ENCODE measurements at places on chromosomes 2 and 18.
A peak's percentile ranks its signal among the peaks of the same experiment; 100 is the strongest.

GRCh38 chr18:41761333-41762018 is 193.6 kb upstream of the PIK3C3 start:
- peak; percentile 75 for DNase-seq

DNA sequence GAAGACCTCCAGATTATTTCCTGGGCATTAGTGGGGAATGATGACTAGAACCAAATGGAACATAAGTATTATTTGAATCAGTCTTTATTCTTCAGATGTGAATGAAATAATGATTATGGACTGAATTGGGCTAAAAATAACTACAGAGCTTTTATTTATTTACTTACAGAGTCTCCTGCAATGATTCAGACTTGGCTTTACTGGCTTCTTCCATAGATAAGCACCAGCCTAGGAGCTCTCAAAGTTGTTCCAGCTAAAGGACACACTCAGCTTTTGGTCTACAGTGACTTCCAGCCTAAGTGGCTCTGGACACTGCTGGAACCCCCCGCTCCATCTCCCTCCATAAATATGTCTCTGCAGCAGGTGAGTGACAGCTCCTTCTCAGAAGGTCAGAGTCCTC is 24.3 kb upstream of the ARHGAP25 start:
- no peak for DNase-seq

DNA sequence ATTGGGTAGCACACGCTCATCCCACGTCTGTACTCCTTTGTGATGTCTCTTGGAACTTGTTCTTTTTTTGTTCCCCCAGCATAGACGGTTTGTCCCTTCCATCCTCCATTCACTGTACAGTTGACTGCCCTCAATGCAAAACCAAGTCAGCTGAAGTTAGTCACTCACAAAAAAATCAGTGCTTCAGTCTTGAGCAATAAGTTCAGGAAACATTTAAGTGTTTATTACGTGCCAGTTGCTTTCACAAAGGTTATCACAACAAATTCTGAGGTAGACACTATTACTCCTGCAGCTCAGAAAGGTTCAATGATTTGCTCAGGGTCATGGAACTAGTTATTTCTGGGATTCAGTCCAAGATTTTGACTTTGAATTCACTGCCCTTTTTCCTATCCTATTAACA is 102.2 kb downstream of the PDE1A start:
- DNase-seq = peak; percentile 52

DNA sequence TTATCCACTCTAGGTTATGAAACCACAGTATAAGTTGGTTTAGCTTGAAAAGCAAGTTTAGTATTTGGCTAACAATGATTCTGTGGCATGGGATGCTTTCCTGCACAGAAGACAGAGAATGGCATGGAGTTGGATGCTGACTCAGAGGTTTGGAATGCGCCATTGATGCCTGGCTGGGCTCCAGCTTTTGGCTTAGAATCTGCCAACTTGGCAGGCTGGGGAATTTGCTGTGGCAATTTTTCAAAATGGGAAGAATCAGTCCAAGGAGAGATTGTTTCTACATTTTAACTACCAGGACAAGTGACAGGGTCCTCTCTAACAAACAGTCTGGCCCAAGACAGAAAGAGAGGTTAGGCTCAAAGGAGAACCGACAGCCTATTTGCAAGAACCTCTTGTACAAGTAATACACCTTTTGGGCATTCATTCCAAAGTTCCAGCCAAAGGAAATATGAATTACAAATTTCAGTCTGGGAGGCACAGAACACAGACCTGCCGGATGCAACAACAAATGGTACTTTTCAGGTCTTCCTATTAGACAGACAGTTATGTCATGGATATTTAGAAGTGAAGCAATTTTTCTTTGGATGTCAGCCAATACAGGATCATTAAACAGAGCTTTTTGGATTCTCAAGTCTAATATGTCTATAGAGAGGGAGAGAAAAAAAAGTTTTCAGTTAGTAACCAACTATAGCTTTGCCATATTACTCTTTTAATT is 1027.7 kb downstream of the TMEM182 start:
- peak; percentile 96 for DNase-seq

DNA sequence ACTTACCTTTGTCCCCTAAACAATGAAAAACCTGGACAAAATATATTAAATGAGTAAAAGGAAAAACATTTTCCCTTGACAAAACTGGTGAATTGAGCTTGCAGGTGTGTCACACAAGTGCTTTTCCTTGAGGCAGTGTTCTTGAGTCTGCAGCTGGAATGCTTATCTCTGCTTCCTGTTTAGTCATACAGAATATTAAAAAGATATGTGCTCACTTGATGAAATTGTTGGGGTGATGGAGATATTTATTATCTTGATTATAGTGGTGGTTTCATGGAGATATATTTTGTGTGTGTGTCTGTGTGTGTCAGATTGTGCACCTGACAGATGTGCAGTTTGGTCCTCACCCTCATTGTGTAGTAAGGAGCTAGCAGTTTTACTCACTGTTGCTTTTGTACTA is 3.3 kb downstream of the TAF1B start:
- no peak for DNase-seq

GRCh38 chr2:45975752-45976517 is 321.3 kb upstream of the EPAS1 start:
- no peak for DNase-seq

- no peak for DNase-seq
Measured at GRCh38 chr2:188997263-188997662, 23.1 kb downstream of the COL3A1 start.

- DNase-seq = peak; percentile 65
Measured at GRCh38 chr2:203578759-203579643, 43.9 kb upstream of the RAPH1 start.

DNA sequence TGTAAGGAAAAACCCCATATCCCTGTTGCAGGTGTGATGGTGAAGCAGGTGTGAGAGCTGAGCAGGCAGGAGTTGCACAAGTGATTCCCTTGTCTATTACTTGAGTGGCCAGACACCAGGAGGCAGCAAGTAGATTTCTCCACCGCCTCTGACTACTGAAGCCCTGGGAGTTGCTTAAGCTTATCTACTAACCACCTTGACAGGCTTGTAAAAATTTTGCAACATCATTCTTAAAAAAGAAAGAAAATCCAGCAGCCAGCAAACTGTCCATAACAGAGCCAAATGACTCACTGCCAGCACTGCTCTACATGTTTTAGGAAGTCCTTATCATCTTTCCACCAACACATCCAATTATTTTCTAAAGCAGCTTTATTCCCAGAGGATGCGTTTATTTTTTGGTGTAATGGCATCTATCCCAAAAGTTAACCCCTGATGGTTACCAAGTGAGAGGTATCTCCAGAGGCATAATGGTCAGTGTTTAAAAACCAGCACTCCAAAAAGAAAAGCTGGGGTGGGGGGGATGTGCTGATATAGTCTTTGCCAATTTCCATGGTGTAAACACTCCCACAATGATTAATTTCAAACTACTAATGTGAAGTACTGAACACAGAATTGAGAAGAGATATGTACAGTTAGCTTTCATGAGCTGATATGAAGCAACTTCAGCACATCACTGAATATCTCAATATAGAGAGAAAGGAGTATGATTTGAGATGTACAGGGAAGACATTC is 16.3 kb upstream of the GPR39 start:
- DNase-seq = peak; percentile 23

DNA sequence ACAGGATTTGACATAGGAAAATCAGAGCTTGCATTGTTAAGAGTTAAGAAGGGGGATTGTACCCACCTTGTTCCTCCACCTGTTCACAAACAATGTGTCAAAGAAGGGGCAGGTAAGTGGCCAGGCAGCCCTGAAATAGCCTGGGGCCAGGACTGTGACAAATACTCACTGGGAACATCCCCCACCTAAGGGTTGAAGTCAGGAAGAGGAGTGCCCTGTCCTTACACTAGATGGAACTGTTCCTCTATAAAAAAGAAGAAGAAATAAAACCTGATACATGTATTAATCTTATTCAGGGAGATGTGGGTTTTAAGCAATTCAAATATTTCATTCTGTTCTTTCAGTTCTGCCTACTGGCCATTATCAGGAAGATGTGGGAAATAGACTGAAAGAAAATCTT is 41.9 kb downstream of the TACR1 start:
- no peak for DNase-seq

DNA sequence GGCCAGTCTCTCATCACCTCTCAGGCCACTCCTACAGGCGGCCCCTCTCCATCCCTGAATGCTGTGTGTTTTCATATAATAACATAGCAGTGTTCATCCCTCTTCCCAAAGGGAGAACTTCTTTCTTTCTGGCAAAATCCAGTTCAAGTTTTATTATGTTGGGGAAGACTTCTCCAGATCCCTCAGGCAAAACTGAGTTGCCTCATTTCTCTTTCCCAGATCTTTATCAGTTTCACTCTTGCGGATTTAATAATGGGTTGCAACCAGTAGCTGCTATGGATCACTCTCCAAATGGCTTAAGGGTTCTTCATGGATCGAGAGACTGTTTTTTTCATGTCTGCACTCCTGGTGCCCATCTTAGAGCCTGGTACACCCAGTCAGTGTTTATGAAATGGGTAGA is 129.9 kb downstream of the FHOD3 start:
- DNase-seq = no peak

DNA sequence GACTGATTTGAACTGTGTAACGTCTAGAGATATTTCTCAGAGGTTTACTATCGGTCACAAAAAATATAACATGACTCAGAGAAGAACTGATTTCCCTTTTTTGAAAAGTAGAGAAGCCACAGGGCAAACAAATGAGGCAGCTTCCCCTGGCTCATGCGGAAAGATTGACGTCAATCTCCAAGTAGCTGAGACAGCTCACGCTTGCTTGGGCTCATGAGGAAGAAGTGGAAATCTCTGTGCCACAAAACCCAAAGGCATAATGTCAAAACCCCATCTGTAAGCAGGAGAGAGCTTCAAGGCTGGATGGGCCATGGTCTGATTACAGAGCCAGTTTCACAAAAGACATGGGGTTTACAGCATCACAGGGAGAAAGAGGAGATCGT is 188.1 kb downstream of the ARL4C start:
- DNase-seq = peak; percentile 85

- no peak for DNase-seq
Measured at GRCh38 chr18:79479761-79480161, 84.0 kb downstream of the NFATC1 start.

- DNase-seq = no peak
Measured at GRCh38 chr2:26653207-26654060, 12.3 kb upstream of the CIB4 start.

GRCh38 chr2:226800941-226801784 is 1.5 kb upstream of the IRS1 start:
- peak; percentile 97 for DNase-seq

DNA sequence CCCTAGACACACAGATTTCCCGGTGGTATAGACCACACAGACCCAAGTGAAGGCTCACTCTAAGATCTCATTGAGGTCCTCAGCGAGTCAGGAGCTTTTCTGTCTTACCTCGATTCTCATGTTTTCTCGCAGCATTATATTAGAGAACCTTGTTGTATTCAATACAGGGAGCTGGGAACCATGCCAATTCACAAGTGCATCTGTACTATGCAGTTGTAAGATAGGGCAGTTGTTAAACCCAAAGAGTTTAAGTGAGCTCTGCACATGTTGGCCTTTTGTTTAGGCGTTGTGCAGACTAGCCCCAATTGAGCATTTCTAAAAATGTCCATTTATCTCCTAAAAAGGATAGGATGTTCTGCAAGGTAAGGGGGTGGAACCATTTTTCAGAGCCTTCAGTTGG is 59.6 kb downstream of the FEZ2 start:
- DNase-seq = peak; percentile 51

GRCh38 chr2:103004426-103004942 is 242.7 kb downstream of the TMEM182 start:
- no peak for DNase-seq

DNA sequence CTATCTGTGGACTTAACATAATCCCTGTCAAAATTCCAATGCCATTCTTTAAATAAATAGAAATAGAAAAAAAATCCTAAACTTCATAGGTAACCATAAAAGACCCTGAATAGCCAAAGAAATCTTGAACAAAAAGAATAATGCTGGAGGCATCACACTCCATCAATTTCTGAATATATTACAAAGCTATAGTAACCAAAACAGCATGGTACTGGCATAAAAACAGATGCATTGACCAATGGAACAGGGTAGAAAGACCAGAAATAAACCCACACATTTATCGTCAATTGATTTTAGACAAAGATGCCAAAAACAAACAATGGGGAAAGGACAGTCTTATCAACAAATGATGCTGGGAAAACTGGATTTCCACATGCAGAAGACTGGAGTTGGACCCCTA is 205.7 kb downstream of the VAPA start:
- no peak for DNase-seq

DNA sequence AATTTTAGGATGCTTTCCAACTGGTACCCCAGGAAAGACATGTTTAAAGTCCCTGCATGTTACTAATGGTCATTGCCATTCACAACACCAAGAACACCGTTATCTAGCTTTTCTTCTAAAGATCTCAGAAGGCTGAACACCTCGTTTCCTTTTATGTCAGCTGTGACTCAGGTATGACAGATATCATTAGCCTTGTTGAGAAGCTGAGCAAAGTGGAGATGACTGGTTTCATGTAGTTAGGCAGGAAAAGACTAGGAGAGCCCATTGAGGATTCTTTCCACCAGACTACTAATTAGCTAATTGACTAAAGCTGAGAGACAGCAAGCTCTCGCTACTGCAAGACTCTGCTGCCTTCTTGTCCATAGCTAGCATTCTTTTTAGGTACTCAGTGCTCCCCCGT is 32.0 kb upstream of the ARL5A start:
- no peak for DNase-seq

DNA sequence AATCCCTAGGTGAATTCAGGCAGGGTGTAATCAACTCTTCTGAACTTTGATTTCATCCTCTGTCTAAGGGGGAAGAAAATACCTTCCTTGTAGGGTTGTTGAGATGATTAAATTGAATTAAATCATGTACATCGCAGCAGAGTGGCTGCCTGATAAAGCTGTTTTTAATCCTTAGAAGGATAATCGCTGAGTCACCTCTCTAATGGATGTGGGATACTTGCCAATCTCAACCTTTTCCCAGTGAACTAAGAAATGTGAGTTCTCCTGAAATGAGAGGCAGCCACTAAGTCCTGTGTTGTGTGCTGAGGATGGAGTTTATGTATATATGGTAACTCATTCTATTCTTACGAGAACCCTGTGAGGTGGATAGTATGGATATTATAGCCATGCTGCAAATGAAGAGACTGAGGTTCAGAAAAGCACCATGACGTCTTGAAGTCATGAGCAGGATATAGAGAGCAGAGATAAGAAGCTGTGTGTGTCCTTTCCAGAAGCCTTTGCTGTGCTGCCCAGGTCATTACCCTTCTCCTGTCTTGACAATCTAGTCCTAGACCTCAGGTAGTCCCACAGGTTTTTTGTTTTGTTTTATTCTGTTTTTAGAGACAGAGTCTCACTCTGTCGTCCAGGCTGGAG is 93.3 kb downstream of the HNRNPLL start:
- DNase-seq = peak; percentile 87

- peak; percentile 70 for DNase-seq
Measured at GRCh38 chr2:75547345-75548035, 13.2 kb downstream of the EVA1A start.

- DNase-seq = peak; percentile 47
Measured at GRCh38 chr2:223084873-223085272, 32.9 kb downstream of the KCNE4 start.

GRCh38 chr2:128306081-128306930 is 12.4 kb downstream of the HS6ST1 start:
- DNase-seq = peak; percentile 97

- DNase-seq = no peak
Measured at GRCh38 chr2:196441527-196441926, 198.0 kb upstream of the CCDC150 start.

Measured in astrocyte of the hippocampus (primary cell).